ENCODE measurements at places on chromosomes 12 and 14.

DNA sequence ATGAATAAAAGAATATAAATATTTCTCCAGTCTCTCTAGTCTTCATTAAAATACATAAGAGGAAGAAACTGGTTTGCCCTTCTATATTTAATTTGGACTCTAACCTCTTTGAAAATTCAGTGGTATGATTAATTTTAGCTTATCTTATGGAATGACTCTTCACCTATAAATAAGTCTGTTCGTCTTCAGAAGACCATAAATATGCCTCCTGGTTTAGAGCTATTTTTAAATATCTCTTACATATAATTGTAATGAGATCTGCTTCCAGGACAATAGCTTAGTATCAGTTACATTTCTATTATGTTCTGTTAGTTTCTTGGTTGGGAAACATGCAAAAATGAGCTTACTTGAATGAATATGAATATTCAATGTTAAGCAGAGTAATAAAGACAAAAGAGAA is 257.5 kb upstream of the HMGA2 start:
- no peak for DNase-seq

DNA sequence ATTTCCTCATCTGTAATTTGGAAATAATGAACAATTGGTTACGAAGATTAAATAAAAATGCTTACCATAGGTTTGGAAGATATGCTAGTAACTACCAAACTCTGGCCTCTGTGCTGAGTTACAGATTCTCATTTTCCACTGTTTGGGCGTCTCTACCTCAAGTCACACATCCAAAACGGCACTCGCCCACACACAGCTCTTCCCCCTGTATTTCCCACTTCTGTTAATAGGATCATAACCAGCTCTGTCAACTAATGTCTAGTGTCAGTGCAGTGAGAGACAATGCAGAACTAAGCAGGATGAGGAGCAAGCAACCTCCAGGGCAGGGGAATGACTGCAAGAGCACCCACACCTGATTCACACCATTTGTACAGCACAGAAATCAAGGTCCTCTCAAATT is 10.9 kb upstream of the SYCP3 start:
- DNase-seq: no peak

- no peak for DNase-seq
These were observed 43.0 kb downstream of the GLRX5 start for GRCh38 chr14:95577870-95578269.

DNA sequence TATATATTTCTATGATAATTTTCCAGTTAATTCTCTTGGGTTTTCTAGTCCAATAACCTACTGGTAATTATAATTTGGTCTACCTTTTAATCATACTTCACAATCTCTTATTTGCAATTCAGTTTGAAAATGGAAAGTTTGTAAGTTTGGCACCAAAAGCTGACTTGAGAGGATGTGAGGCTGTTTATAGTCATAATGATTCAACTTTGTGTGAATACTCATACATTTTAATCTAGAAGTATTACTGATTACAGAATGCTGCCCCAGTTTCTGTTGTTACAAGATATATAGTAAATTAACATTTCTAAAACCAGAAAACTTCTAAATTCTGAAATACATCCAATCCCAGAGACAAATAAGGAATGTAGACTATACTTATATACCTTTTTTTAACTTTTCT is 158.2 kb downstream of the SLC38A4 start:
- no peak for DNase-seq

GRCh38 chr12:79071498-79071897 is 206.9 kb downstream of the SYT1 start:
- no peak for DNase-seq

GRCh38 chr12:132700212-132700822 is 10.3 kb upstream of the PGAM5 start:
- DNase-seq: no peak

DNA sequence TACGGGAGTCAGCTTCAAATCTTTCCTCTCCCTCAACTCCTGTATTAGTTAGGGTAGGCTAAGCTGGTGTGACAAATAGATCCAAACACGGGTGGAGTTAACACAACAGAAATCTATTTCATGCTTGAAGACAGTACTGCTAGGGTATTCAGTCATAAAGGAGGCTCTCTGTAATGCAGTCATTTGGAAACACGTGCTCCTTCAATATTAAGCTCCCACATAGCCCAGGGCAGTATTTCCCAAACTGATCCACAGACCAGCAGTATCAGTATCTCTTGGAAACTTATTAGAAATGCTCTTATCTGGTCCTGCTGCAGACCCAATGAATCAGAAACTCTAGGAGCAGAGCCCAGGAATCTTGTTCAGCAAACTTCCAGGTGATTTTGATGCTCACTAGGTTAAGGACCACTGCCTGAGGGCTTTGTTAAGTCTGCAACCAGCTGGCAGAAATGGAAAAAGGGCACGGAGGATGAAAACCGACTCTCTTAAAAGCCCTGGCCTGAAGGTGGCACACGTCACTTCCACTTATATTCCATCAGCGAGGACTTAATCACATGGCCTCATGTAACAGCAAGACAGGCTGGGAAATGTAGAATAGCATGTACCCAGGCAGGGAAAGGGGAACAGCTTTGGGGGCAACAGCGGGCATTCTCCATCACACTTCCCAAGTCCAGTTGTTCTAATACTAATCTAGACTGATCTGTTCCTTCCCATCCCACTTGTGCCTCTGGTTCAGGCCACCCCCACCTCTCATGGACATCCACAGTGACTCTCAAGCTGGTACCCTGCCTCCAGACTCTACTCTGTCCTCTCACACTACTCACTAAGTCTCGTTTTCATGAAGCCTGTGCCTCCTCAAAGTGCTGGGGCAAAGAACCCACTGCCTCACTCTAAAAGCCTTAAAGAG is 38.2 kb upstream of the RIC8B start:
- DNase-seq: peak; percentile 54

DNA sequence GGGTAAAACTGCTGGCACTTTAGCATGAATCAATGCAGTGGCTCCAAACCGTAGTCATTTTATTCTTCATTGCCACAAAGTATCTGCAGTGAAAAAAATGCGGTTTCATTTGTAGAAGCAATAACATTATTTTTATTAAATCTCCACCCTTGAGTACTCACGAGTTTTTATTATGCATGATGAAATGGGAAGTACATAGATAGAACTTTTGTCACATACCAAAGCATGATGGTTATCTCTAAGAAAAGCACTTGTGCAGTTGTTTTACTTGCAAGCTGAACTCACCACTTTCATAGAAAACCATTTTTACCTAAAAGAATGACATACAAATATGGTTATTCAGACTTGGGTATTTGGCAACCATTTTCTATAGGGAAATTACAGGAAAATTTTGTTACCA is 90.3 kb downstream of the PELI2 start:
- no peak for DNase-seq

- DNase-seq: no peak
These were observed 13.7 kb upstream of the MED13L start for GRCh38 chr12:116291218-116291617.

GRCh38 chr12:111408116-111408440 is 2.4 kb downstream of the SH2B3 start:
- no peak for DNase-seq

DNA sequence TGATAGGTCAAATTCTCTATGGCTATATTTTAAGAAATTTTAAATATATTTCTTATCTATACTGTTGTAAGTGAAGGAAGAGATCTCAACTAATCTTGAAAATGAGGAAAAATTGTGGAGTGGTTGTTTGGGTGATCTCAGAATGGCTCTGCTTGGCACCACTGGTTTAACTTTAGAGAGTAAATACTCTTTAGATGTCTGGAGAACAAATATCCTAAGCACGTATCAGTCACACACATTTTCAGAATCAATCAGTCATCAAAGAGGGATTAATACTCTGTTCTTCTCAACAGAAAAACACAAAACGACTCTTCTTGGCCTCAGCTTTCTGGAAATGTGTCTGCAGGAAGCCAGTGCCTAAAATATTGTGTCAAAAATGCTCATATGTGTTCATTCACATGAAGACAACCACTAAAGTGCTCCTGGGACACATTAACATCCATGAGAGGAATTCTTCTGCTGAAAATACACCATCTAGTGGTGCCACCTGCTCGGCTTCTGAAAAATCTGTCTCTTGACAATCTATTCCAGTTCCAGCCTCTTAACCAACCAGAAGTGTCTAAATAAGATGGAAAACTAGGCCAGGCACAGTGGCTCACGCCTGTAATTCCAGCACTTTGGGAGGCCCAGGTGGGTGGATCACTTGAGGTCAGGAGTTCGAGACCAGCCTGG is 81.1 kb upstream of the CCDC198 start:
- no peak for DNase-seq

DNA sequence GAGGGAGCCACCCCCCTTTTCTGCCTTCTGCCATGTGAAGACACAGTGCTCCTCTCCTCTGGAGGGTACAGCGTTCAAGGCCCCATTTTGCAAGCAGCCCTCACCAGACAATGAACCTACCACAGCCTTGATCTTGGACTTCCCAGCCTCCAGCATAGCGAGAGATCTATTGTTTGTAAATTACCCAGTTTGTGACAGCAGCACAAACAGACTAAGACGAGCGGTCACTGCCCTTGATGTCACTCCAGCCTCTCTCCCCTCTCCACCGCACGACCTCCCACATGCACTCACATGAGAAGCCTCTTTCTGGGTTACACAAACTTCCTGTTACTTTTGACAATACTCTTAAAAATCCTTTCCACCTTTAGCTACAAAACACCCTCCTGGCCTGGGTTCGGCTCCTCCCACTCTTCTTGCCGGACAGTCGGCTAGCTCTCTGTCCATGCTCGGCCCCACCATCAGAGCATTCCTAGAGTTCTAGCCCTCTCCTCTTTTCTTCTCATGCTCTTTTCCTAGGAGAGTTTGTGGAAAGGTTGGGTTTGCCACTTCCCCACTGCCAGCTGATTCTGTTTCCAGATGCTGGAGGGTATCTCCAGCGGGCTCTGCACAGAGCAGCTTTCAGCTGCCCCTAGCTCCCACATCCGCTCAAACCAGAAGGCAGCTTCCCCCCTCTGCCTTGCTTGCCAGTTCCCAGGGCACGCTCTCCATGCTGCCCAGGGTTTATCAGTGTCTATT is 124.3 kb downstream of the FOXN3 start:
- no peak for DNase-seq

DNA sequence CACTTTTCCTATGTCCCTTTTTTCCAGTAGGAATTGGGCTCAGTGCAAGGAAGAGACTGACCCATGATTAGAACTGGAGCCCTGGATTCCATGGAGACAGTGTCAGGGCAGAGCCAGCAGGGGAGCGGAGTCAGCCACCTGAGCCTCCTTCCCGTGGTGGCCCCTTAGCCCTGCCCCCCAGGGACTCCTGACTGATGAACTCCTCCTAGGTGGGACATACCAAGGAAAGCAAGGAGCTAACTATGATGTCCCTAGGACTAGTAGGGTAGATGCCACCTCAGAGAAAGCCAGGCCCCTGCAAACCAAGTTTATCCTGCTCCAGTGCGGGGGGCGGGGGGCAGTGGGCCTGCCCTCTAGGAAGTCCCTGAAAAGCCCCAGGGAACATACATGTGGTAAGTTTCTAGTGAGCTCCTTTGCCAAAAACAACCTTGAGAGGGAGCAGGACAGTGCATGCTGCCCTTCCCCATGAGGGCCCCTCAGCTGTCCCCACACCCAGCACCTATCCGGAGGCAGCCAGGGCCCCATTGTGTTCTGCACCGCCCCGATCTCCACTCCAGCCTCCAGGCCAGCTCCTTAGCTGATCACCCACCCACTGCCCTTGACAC is 6.2 kb upstream of the COL2A1 start:
- DNase-seq: no peak

- DNase-seq: no peak
These were observed 31.0 kb upstream of the SLC38A1 start for GRCh38 chr12:46299851-46300250.

GRCh38 chr12:40691913-40692764 is at the start of gene CNTN1:
Gene CNTN1 (plus strand): TSS chr12:40692439.
- no peak for DNase-seq

GRCh38 chr12:51202718-51203117 is 15.1 kb downstream of the POU6F1 start:
- peak; percentile 51 for DNase-seq

GRCh38 chr12:129434790-129435189 is 469.0 kb downstream of the TMEM132D start:
- DNase-seq: no peak

DNA sequence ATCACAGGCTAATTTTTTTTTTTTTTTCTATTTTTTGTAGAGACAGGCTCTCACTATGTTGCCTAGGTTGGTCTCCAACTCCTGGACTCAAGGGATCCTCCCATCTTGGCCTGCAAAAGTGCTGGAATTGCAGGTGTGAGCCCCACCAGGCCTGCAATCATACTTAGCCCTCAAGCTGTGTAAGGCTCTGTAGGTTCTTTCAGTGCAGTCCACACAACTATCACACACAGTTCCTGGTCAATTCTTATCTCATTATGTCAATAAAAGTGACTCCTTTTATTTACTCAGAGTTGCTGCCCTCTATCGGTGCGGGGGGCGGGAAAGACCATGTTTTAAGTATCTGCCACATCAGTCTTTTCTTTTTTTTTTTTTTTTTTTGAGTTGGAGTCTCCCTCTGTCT is 29.0 kb downstream of the SLC2A3 start:
- DNase-seq: no peak

DNA sequence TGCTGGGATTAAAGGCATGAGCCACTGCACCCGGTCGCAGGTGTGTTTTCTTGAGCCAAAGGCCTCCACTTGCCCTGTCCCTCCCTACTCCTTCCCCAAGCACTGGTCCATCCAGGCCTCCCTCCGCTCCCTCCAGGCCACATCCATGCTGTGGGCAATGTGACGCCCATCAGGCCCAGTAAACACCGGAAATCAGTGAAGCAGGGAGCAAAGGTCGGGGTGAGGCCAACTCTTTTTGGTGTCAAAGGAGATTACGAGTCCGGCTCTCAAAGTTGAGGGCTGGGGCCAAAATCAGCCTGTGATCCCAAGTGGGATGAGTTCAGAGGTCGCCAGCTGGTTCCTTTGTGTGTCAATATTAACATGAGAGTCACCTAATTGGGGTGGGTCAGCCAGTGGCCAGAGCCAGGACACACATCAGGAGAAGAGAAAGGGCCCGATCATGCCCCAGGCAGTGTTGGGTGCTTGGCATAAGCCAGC is 195.7 kb downstream of the RBM19 start:
- no peak for DNase-seq

- DNase-seq: no peak
These were observed 789.5 kb downstream of the DIO2 start for GRCh38 chr14:79421811-79422210.

DNA sequence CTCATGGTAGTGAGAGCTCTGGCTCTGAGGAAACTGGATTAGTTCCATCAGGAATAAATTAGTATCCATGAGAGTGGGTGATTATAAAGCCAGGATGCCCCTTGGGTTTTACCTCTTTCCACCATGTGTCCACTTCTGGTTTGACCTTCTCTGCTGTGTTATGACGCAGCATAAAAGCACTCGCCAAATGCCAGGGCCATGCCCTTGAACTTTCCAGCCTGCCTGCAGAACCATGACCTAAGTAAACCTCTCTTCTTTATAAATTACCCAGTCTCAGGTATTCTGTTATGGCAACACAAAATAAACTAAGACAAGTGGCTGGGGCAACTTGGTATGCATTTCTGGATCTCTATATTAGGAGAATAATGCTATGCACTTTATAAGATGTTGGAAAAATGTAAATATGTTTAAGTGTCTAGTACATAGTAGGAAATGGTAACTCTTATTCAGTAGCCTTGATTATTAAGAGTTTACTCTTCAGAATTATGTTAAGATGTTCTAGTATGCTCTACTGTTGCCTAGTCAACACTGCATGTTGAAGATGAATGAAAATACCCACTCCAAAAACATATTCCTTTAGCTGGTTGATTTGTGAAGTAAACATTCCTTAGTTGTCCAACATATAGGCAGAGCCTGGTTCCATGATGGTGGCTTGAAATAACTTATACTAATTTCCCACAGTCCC is 455.6 kb upstream of the TMPO start:
- no peak for DNase-seq

GRCh38 chr12:45232756-45233372 is 17.0 kb downstream of the ANO6 start:
- no peak for DNase-seq

Measured in CD4-positive, alpha-beta T cell treated with Interleukin-6 for 4 hours (primary cell).